ENCODE measurements at places on chromosomes 5 and 9.

DNA sequence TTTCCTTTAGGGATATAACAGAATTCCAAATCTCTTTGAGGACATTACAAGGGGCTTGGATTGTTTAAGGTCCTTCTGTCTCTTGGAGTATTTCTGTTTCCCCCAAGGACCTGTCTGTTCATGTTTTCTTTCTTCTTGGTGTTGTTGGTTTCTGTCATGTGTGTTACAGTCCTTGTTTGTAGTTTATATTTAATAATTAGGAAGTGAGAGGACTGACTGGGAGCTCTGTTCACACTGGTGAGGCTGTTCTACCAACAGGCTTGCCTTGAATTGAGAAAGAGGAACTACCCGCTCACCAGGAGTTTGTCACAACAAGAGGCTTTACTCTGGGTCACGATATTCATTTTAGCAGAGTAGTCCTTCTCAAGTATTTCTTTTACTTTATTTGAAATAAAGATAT is 119.2 kb upstream of the SV2C start:
- DNase-seq: no peak

GRCh38 chr5:96844481-96844990 is 31.8 kb upstream of the ERAP2 start:
- no peak for DNase-seq

GRCh38 chr9:80720579-80720978 is 968.8 kb downstream of the TLE1 start:
- DNase-seq: no peak

DNA sequence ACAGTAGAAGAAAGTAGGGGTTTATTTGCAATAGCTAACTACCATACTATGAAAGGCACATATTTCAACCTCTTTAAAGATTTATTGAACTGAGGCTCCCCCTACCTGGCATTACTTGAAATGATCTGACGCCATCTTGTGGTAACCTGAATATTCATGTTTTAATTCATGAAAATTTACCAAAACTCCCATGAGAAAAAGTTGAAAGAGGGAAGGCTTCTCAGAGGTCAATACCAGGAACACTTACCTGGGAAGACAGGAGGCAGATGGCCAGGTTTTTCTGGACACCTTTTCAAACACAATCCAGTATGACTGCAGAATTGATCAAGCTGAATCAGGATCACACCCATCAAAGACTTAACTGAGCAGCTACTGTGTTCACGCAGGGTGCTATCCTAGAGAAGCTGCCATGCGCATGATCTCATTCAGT is 9.4 kb downstream of the PRELID2 start:
- DNase-seq: no peak

GRCh38 chr5:180831139-180832093 is 28.8 kb upstream of the MGAT1 start:
- peak; percentile 67 for DNase-seq

DNA sequence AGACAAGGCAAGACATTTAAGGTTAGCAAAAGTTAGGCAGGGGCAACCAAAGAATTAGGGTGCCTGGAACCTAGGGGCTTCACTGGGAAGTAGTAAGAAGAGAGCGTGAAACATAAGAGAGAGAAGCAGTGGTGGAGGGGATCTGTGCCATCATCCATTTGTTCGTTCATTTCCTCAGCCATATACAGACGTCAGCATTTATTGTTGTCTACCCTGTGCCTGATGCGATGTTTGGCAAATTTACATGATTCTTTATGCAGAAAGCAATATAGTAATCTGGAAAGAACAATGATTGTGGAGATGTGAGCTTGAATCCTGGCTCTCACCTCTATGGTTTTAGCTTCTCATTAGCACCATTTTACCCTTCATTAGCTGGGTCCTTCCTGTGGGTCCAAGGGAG is 477.5 kb upstream of the MPDZ start:
- DNase-seq: no peak

- DNase-seq: peak; percentile 14
These were observed 432 bp downstream of the HSPA9 start for GRCh38 chr5:138574744-138575193.

- no peak for DNase-seq
These were observed 177.3 kb downstream of the CFAP90 start for GRCh38 chr5:7673658-7674057.

GRCh38 chr5:130536691-130537090 is 628.4 kb downstream of the HINT1 start:
- DNase-seq: no peak

GRCh38 chr9:19471737-19472648 is 63.2 kb downstream of the ACER2 start:
- no peak for DNase-seq

DNA sequence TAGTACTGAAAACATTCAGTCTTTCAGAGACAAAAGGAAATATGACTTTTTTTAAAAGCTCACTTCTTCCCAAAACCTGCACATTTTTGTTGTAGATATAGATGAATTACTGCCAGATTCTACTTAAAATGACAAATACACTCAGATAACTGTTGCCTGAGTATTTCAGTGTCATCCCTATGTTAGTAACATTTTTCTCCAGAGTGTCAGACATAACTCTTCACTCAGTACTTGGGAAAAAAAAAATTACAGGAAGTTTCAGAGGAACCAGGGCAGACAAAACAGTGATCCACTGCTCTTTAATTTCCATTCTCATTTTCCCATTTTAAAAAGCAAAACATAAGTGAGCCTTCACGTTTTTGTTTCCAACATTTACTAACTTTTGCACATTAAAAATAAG is 79.3 kb upstream of the ITGA1 start:
- no peak for DNase-seq

DNA sequence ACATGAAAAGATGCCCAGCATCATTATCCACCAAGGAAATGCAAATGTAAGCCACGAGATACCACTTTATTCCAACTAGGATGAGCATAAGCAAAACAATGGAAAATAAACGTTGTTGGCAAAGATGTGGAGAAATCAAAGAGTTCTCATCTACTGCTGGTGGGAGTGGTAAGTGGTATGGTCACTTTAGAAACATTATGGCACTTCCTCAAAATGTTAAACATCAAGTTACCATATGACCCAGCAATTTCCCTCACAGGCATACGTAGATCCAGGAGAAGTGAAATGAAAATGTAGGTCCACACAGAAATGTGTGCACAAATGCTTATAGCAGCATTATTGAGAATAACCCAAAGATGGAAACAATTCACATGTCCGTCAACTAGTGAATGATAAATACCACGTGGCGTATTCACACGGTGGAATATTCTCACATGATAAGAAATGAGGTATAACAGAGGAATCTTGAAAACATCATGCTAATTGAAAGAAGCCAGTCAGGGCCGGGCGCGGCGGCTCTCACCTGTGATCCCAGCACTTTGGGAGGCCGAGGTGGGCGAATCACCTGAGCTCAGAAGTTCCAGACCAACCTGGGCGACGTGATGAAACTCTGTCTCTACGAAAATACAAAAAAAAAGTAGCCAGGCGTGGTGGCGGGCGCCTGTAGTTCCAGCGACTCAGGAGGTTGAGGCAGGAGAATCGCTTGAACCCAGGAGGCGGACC is 16.4 kb upstream of the FLT4 start:
- DNase-seq: no peak

GRCh38 chr5:115842952-115843351 is 1.2 kb downstream of the AP3S1 start:
- DNase-seq: no peak

DNA sequence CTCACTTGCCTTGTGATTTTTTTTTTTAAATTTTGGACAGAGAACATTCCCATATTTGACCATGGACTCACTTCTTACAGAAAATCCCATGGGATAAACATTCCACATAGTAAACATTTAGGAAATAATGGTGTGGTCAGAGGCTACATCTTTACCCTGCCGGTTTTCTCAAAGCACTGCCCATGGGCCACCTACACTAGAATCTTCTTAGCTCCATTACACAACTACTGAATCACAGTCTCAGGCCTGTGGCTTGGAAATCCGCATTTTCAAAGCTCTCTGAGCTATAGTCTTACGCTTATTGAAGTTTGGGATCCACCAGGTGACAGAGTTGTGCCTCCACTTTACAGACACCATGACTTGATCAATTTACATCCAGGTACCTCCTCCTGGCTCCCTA is 39.4 kb downstream of the ALG2 start:
- no peak for DNase-seq

DNA sequence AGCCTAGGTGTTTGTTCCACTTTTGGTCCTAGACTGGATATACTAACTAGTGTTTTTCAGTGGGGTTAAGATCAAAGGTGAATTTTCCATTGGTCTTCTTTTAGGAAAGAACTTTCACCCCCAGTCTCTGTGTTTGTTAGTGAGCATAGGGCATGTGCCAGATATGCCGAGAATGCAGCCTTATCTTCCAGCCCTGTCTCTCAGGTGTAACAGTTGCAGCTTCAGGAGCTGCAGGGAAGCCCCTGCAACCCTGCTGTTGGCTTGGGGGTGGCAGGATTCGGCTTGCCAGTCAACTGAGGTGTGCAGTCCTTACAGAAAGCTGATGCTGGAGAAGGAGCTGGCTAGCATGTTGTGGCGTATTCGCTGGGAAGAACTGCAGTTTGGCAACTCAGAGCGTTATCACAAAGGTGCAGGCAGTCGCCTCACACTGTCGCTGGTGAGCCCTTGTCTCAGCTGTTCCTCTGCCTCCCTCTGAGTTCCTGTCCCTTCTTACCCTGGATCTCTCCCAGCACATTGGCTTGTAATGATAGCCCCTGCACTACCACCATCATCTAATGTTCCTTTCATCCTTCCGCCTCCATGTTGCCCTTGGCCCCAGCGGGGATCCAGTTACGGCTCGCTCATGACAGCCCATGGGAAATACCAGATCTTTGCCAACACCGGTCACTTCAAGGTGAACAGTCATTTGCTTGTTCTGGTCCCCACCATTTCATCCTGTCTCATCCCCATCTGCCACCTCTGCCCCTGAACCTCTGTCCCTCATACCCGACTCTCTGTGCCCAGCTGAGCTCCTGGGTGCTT is 10.1 kb downstream of the NPR2 start:
- DNase-seq: no peak

DNA sequence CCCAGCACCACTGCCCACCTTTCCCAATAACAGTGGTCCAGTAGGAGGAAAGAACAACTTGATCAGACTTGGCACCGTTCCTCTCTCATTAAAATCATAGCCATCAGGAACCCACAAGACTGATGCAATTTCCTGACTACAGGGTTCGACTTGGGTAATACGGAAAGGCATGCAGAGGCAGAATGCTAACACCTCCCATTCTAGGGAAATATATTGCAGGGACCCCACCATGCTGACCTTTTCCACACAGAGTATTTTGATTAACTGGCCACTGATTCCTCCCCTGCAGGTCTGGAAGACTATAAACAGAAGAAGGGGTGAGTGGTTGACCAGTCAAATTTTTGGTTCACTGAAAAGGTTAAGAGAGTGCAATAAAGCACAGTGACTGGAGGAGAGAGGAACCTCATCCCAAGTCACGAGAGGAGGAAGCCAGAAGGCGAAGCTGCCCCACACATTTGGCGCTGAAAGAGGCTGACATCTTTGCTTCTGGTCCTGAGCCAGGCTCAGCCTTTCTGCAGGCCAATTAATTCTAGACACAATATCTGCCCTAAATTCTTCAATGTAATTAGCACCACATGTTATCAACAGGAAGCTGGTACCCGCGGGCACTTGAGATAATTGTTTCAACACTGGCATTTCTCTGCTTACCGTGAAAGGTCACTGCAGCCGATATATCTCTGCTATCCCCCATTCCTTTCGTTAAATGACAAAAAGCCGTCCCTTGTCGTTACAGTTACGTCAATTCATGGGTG is 64.7 kb upstream of the SPOCK1 start:
- no peak for DNase-seq

GRCh38 chr5:134649163-134649835 is 714 bp downstream of the SEC24A start:
- DNase-seq: no peak

DNA sequence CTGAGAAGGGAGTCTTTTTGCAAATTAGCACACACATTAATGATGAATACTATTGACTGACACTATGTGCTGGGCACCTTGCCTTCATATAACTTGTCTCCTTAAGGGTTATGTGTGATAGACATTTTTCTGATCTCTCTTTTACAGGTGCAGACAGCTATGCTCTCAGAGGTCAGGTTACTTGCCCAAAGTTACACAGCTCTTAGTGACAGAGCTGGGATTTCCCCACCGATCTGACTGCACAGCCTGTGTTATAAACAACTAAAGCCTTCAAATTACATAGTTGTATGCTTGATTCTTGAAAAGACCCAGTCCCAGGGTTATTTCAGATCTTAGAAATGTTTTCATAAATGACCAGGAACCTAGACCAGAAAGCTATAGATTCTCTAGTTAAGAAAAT is 462.7 kb downstream of the EBF1 start:
- no peak for DNase-seq

- peak; percentile 21 for DNase-seq
These were observed 17.7 kb downstream of the RALGDS start for GRCh38 chr9:133103183-133103986.

DNA sequence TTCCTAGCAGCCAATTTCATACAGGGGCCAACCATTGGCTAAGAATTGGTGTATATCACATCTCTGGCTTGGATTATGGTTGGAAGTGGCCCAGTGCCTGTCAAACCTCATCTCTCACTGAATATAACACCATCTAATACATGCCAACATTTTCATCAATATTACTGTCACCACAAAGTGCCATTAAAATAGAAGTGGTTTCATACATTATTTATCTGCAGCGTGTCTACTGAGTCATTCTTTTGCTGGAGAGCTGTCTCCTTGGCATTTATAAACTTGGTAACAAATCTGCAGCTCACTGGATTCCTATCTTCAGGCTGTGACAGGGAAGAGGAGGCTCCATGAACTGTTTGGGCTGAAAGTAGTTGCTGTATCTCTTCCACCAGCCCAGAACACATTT is 70.9 kb downstream of the PTTG1 start:
- no peak for DNase-seq

- DNase-seq: no peak
These were observed 163.5 kb upstream of the SNX2 start for GRCh38 chr5:122611406-122611805.

GRCh38 chr9:134641990-134642384 is 384 bp downstream of the COL5A1 start:
- no peak for DNase-seq
